ENCODE measurements at places on chromosomes 6 and 20. TPM values are rescaled to one million over a fixed set of nuclear protein-coding genes. Genes with fewer than 3 reads are reported as not detected.

The IL17F gene
- 0.84 TPM for total RNA-seq

The PTPRT gene
- total RNA-seq: not detected

The GSTA2 gene
- total RNA-seq: not detected

The MAP7 gene
- total RNA-seq: 0.50 TPM

The SLC52A3 gene
- not detected for total RNA-seq

The PPP1R3G gene
- not detected for total RNA-seq

The FUT9 gene
- total RNA-seq: not detected

The CD93 gene
- 0.53 TPM for total RNA-seq

- H3K27me3 ChIP-seq: no peaks in the 10 kb centered on the region
- no peak overlapping the region for H3K27ac ChIP-seq
- peaks cover 6% of the 10 kb centered on the region for H3K4me1 ChIP-seq
- no peak for DNase-seq
These were observed 309.3 kb downstream of the CLIC5 start for GRCh38 chr6:45706319-45706718.

GRCh38 chr6:80151635-80152034 lies 45.2 kb downstream of the BCKDHB start:
- DNase-seq: no peak
- no peaks in the 10 kb centered on the region for H3K36me3 ChIP-seq
- H3K4me3 ChIP-seq: no peak overlapping the region
- H3K4me1 ChIP-seq: no peaks in the 10 kb centered on the region

DNA sequence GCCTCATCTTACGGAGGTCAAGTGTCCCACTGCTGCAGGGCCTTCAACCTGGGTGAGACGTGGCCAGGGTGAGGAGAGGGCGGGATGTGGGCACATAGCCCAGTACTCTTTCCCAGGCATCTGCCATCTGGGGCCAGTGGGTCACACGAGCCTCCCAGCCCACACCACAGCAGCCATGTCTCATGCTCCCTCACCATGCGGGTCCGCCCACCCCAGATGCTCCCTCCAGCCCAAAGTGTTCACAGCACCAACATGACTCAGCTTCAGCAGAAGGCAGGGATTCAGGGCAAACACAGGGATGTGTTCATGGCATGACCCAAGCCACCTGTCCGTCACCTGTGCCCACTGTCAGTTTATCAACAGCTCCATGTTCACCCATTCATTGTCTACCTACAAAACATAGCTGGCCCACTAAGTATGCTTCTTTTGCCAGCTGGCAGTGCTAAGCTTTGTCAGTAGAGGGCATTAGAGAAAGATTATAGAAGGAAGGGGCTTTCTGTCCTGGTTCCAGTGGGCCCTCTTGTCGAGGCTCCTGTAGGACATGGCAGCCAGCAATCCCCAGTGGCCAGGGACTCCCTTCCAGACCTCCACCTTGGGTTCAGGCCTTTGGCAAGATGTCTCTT lies 109.2 kb downstream of the FOXF2 start:
- H3K4me1 ChIP-seq: no peaks in the 10 kb centered on the region
- H3K4me3 ChIP-seq: no peak overlapping the region
- H3K36me3 ChIP-seq: no peaks in the 10 kb centered on the region
- no peaks in the 10 kb centered on the region for H3K27me3 ChIP-seq

DNA sequence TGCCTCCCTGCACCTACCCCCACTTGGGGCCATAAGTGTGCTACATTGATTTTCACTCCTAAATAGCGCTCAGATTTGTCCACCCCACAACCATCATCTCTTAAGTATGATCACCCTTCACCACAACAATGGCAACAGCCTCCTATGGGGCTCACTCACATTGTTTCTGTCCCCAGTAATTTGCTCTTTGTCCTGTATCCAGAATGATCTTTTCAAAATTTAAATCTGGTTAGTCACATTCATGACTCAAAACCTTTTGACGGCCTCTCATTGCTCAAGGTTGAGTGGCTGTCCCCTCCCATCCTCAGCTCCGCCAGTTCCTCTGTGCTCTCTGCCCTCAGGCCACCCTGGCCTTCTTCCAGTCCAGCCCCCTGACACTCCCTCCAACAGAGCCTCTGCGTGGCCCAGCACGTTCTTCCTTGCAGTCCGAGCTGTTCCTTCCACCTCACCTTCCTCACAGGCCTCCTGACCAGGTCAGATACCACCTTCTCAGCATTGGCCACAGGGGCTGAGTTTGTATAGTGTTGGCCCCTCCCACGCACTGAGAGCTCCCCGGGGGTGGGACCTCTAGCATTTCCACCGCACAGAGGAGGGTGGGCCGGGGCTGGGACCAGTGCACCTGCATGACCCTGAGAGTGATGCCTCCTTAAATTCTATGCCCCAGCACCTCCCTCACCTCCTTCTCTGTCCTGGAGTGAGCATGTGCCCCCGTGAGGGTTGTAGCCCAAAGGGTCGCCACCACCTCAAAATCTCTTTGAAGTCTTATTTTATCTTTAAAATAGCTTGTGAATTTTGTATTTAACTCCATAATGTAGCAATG lies 2.4 kb upstream of the PPP1R3G start:
- no peaks in the 10 kb centered on the region for H3K36me3 ChIP-seq
- DNase-seq: no peak
- H3K4me1 ChIP-seq: no peaks in the 10 kb centered on the region
- H3K27ac ChIP-seq: no peak overlapping the region
- H3K4me3 ChIP-seq: no peak overlapping the region
- no peaks in the 10 kb centered on the region for H3K27me3 ChIP-seq

- no peaks in the 10 kb centered on the region for H3K4me1 ChIP-seq
- H3K36me3 ChIP-seq: no peaks in the 10 kb centered on the region
- DNase-seq: peak; percentile 83
These were observed 18.4 kb upstream of the MMP24 start for GRCh38 chr20:35207950-35208611.

GRCh38 chr6:41021832-41022231 lies 17.2 kb downstream of the UNC5CL start:
- DNase-seq: no peak
- no peaks in the 10 kb centered on the region for H3K36me3 ChIP-seq
- H3K4me3 ChIP-seq: no peak overlapping the region
- no peaks in the 10 kb centered on the region for H3K4me1 ChIP-seq
- H3K27ac ChIP-seq: no peak overlapping the region

GRCh38 chr20:31721408-31722256 lies 1.0 kb downstream of the BCL2L1 start:
- peak overlapping the region; percentile 97 for H3K27ac ChIP-seq
- peaks cover 55% of the 10 kb centered on the region for H3K4me1 ChIP-seq
- peak overlapping the region; percentile 99 for H3K4me3 ChIP-seq
- peaks cover 11% of the 10 kb centered on the region for H3K36me3 ChIP-seq
- DNase-seq: peak; percentile 4
- H3K27me3 ChIP-seq: no peaks in the 10 kb centered on the region

DNA sequence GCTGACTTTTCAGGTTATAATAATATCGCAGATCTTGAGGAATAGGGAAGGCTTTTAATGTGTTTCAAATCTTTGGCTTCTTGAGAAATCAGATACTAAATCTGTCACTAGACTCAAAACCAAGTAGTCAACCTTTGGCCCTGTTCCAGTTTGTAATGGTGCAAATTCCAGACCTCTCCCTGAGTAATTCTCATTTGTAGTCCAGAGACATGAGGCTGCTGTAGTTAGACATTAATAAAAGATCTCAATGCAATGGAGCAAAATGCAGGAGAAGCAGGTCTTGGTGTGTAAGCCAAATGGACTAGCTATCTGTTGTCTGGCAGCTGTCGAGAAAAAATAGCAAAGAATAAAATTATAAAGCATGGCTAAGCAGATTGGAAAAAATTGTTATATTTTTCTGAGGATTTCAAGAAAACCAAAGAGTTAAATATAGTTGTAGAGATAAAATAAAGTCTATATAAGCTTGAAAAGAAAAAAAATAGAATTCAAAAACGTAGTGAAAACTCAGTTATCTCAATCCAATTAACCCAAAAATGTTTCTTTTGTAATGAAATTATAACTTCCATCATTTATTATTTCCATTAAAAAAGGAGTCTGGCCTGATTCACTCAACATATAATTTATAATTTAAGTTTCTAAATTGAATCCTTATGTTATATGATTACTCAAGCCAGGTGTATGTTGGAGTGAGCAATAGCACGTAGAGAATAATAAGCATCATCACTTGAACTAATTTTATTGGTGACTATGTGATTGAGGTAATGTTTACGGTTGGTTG lies 161.5 kb upstream of the ADGRB3 start:
- no peak for DNase-seq
- no peaks in the 10 kb centered on the region for H3K4me1 ChIP-seq
- no peak overlapping the region for H3K27ac ChIP-seq

- H3K27ac ChIP-seq: no peak overlapping the region
- DNase-seq: no peak
- H3K27me3 ChIP-seq: no peaks in the 10 kb centered on the region
These were observed 38.5 kb downstream of the PLCG1 start for GRCh38 chr20:41175727-41176330.

- no peak overlapping the region for H3K4me3 ChIP-seq
- H3K36me3 ChIP-seq: peaks cover 11% of the 10 kb centered on the region
- peak; percentile 27 for DNase-seq
- H3K4me1 ChIP-seq: peaks cover 36% of the 10 kb centered on the region
- no peaks in the 10 kb centered on the region for H3K27me3 ChIP-seq
These were observed 113.9 kb downstream of the HIVEP1 start for GRCh38 chr6:12126051-12126450.

GRCh38 chr20:51026269-51026668 lies 3.4 kb upstream of the KCNG1 start:
- DNase-seq: no peak
- H3K27ac ChIP-seq: no peak overlapping the region
- H3K4me3 ChIP-seq: no peak overlapping the region

GRCh38 chr20:57130160-57130772 lies 136.2 kb downstream of the BMP7 start:
- H3K4me1 ChIP-seq: no peaks in the 10 kb centered on the region
- H3K27ac ChIP-seq: no peak overlapping the region
- DNase-seq: no peak
- no peaks in the 10 kb centered on the region for H3K27me3 ChIP-seq
- H3K4me3 ChIP-seq: no peak overlapping the region

- no peak overlapping the region for H3K4me3 ChIP-seq
- DNase-seq: no peak
- H3K4me1 ChIP-seq: no peaks in the 10 kb centered on the region
- no peak overlapping the region for H3K27ac ChIP-seq
- H3K36me3 ChIP-seq: no peaks in the 10 kb centered on the region
These were observed 71.5 kb downstream of the SHLD1 start for GRCh38 chr20:5821627-5822215.

All from CD8-positive, alpha-beta memory T cell (primary cell).